ENCODE measurements at places on chromosomes 7 and 10.

DNA sequence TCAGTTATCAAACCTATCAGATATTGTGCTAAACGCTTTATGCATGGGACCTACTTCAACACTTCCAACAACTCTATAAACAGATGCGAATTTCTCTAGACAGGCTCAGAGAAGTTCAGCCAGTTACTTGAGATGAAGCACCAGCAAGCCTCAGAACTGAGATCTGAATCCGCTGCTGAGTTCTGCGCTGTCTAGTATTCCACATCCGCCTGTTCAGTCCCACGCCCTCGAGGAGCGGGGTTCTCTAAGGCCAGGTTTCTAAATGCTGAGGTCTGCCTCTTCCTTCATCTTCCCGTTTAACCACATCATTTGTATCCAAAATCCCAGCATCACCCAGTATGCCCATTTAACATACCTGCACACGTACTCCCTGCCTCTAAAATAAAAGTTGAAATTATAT is 297.8 kb upstream of the ZNF32 start:
- no peak for DNase-seq

- peak; percentile 6 for DNase-seq
Measured at GRCh38 chr10:21327289-21327993, 198.0 kb downstream of the SKIDA1 start.

DNA sequence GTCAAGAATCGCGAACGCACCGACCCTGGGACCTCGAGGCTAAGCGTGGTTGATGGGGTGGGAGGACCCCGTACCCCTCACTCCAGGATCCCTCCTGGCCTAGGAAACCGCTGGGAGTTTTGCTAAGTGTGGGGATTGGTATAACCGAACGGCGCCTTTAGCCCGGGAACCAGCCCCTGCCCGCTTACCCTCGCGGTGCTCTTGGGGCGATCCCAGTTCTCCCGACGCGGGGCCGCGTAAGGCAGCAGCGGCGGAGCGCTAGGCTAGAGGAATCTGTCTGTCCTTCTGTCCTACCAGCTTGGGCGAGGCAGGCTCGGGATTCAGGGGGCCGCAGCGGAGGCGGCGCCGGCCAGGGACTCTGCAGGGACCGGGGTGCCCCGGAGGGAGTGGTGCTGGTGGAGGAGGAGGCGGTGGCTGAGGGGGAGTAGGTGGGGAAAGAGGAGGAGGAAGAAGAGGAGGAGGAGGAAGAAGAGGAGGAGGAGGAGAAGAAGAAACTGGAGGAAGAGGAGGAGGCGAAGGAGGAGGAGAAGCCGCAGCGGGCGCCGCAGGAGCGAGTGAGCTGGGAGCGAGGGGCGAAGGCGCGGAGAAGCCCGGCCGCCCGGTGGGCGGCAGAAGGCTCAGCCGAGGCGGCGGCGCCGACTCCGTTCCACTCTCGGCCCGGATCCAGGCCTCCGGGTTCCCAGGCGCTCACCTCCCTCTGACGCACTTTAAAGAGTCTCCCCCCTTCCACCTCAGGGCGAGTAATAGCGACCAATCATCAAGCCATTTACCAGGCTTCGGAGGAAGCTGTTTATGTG is 439 bp upstream of the EMX2 start:
- DNase-seq: no peak

GRCh38 chr10:102762401-102763015 is 18.8 kb downstream of the WBP1L start:
- DNase-seq: no peak

GRCh38 chr7:134458341-134458805 is 527 bp downstream of the AKR1B1 start:
- peak; percentile 46 for DNase-seq

- DNase-seq: no peak
Measured at GRCh38 chr10:109974504-109975191, 33.1 kb upstream of the ADD3 start.

- no peak for DNase-seq
Measured at GRCh38 chr10:51928162-51928561, 228.8 kb upstream of the CSTF2T start.

DNA sequence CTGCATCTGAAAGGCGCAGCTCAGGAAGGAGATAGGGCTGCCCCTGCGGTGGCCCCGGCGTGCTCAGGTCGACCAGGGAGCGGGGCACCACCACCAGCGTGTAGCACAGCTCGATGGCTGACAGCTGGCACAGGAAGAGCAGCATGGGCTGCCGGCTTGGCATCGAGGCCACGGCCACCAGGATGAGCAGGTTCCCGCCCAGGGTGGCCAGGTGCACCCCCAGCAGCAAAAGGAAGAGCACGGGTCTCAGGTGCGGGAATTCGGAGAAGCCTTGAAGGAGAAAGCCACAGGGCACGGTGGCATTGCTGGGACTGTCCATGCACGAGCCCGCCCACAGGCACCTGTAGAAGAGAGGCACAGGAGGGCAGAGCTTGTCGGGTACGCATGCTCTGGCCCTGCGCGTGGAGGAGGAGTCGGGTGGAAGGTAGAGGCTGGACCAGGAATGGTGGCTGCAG is 33.9 kb downstream of the TAS2R41 start:
- DNase-seq: no peak

DNA sequence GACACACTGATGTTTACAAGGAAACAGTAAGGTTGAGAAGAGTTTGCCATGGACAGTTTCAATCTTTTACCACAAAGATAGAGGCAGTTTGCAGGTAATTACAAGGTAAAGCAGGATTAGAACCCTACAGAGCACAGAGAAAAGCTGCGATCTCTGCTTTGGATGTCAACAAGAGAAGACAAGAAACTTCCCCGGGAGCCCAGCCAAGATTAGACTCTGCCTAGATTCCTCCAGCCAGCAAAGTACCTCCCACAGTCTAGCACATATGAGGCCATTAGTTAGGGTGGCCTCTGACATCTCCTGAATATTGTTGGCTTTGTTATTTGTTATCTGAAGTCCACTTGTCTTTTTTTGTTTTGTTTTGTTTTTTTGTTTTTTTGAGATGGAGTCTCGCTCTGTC is 178.1 kb downstream of the CALN1 start:
- DNase-seq: no peak

DNA sequence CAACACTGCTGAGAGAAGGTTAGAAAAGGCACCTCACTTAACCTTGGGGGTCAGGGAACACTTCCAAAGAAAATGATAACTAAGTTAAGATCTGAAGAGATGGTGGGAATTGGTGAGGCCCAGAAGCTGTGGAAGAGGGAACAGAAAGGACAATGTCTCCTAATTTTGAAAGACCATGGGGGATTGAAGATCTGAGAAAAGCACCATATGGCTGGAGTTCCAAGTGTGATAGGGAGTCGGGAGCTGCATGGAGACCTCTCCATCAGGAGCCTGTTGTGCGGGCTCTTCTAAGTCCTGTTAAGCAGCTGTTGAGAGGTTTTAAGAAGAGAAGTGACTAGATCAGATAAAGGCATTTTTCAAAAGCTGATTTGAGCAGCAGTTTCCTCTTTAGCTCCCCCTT is 254.3 kb downstream of the CDK14 start:
- no peak for DNase-seq

DNA sequence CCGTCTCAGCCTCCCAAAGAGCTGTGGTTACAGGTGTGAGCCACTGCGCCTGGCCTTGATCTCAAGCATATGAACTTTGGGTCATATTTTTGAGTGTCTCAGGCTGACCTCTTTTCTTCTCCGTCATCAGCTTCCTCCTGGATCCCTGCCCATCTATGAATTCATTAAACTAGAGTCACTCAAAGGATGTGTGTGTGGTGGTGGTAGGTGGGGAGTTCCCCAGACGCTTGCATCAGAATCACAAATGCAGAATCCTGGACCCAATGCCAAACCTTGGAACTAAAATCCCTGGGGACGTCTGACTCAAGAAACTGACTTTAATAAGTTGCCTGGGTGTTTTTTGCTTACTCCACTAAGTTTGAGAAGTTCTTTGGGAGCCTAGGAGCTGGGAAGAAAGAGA is 6.7 kb upstream of the CREB5 start:
- no peak for DNase-seq

- DNase-seq: no peak
Measured at GRCh38 chr10:17831896-17832295, 22.7 kb downstream of the MRC1 start.

DNA sequence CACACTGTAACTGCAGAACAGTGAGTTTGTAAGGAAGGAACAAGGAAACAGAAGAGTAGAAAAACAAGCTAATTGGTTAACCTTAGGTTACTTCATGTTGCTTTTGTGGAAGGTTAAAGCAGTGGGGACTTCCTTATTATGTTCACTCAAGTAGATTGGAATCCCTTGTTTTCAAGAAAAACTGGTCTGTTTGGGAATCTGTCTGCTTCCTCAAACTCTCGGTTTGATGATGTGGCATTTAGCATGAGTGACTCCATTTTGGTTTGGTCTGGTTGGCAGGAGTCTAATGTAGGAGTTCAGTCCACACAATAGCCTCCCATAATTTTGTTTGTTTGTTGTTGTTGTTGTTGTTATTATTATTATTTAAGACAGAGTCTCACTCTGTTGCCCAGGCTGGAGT is 3.8 kb upstream of the TRIM56 start:
- DNase-seq: no peak

DNA sequence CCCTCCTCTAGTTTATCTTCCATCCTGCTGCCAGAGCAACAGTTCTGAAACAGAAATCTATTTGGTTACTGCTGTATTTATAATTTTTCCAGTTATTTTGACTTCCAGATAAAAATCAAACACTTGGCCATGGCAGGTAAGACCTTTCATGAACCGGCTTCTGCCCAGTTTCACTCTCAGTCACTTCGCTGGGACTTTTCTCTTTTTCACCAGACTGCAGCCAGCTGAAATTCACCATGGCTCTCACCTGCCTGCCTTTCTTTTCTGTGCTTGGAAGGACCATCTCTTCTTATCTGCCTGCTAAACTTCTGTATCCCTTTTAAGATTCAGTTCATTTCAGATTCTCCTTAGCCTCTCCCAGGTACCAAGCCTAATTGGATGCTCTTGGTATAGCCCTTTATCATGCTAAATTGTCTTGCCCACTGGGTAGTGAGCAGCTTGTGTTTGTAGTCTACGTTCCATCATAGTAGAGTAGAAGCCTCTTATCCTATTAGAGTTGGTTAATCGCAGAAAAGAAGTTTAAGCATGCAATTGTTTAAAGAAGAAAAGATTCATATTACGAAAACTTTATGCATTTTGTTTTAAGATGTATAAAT is 71.7 kb downstream of the TAF3 start:
- no peak for DNase-seq

GRCh38 chr7:122380992-122381391 is 76.4 kb upstream of the FEZF1 start:
- no peak for DNase-seq

- DNase-seq: no peak
Measured at GRCh38 chr7:137001041-137001440, 132.6 kb downstream of the CHRM2 start.

DNA sequence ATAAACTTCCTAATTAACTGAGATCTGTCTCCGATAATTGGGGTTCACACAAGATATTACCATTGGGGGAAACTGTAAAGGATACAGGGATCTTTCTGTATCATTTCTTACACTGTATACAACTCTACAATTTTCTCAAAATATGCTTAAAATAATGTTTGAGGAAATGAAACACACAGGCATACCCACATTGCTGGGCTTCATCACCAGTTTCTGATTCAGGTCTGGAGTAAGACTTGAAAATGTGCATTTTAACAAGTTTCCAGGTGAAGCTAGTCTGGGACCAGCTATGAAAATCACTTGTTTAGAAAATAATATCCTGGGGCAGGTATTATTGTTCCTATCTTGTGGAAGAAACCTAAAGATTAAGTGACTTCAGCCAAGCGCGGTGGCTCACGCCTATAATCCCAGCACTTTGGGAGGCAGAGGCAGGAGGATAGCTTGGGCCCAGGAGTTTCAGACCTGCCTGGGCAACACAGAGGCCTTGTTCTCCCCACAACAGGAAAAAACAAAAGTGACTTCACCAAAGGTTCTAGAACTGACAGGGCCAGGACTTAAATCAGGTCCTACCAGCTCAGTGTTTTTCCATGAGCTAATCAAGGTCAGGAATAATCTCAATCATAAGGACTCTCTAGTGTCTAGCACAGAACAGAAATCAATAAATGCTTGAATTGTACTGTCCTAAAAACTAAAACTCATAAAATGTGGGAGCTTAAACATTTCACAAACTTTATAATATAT is 12.6 kb downstream of the TOMM7 start:
- no peak for DNase-seq

- no peak for DNase-seq
Measured at GRCh38 chr7:27763983-27764508, 24.1 kb downstream of the TAX1BP1 start.

DNA sequence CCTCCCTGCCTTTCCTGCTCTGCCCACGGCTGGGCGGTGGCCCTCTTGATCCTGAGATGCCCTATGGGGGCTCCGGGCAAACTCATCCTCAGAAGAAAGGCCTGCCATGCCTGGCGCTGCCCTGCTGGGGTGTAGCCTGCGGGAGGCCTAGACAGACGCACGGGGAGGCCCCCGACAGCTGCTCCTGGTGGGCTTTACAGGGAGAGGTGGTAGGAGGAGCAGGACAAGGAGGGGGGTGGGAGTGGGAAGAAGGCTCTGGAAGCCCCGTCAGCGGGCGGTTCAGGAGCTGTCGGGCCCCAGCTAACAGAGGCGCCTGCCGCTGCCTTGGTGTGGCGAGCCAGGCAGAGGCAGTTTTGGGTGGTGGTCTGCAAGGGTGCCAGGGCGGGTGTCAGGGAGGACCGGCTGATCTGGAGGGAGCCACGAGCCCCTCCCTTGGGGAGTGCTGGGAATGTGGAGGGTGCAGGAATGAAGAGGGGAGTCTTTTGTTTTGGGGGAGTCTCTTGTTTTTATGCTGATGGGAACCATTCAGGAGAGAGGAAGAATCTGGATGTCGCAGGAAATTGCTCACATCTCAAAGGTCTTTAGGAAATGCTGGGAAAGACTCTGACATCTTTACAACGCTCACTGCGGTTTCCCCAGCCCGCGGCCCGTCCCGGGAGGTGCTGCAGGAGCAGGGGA is 63.5 kb downstream of the CFAP46 start:
- no peak for DNase-seq

DNA sequence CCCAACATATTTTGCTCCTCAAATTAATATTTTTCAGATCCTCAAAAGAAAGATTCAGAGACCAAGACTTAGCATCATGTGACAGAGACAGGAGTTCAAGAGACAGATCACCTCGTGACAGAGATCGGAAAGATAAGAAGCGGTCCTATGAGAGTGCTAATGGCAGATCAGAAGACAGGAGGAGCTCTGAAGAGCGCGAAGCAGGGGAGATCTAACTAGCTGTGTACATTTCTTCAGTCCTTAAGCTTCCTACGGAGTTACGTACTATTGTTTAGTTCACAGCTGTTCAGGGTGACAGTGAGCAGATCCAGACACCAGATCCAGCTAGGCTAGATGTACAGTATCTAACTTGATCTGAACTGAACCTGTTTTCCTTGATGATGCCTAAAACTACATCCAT is 61.3 kb downstream of the KLRG2 start:
- DNase-seq: no peak

DNA sequence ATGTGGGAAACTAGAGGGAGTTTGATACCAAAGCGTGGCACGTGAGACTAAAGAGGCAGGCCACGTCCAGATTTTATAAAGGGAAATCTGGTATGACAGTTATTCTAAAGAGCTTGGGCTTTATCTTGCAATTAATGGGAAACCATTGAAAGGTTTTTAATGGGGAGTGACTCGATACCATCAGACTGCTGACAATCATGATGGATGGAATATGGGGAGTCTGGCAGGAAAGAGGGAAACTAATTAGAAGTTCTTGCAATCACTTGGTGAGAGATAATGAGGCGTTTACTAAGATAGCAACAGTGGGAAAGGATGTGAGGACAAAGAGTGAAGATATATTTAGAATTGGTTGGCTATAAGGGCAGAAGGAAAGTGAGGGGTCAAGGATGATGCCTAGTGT is 94.0 kb downstream of the MBL2 start:
- DNase-seq: no peak

GRCh38 chr7:44534087-44534486 is 7.0 kb downstream of the NPC1L1 start:
- DNase-seq: no peak
